ENCODE measurements at places on chromosomes 5 and 9. TPM values are rescaled to one million over a fixed set of nuclear protein-coding genes. Genes with fewer than 3 reads are reported as not detected.

Gene RFK
- 20.9 TPM for total RNA-seq

Gene CCL27
- total RNA-seq = not detected

Gene CCDC192
- not detected for total RNA-seq

Gene OCLN
- 0.43 TPM for total RNA-seq

Gene DDX4
- not detected for total RNA-seq

Gene PLAC8L1
- not detected for total RNA-seq

Gene ATP10B
- not detected for total RNA-seq

Gene PCDHA5
- under 0.01 TPM for total RNA-seq

Gene ECSCR
- total RNA-seq = not detected

Gene CCDC183
- 0.32 TPM for total RNA-seq

Gene FOXB2
- total RNA-seq = not detected

Gene GABRG2
- total RNA-seq = under 0.01 TPM

Gene IRGM
- total RNA-seq = 0.32 TPM

Gene CNTFR
- total RNA-seq = not detected

Gene LCN9
- not detected for total RNA-seq

Gene NR6A1
- under 0.01 TPM for total RNA-seq

Gene GABBR2
- under 0.01 TPM for total RNA-seq

Gene EDIL3
- total RNA-seq = 108 TPM

Gene SLC6A18
- total RNA-seq = not detected

Gene KIF2A
- 69.1 TPM for total RNA-seq

Gene GPX8
- total RNA-seq = 133 TPM

Gene GLRA1
- total RNA-seq = not detected

Gene ATP6V0E1
- total RNA-seq = 177 TPM

Gene LIX1
- under 0.01 TPM for total RNA-seq

Gene TOMM5
- total RNA-seq = 140 TPM

Gene AGPAT2
- total RNA-seq = 31.5 TPM

Gene CTXN3
- not detected for total RNA-seq

Gene ARHGEF39
- 0.97 TPM for total RNA-seq

Gene TYRP1
- total RNA-seq = 0.43 TPM

Gene RACK1
- total RNA-seq = 3,800 TPM

Gene NUTM2G
- total RNA-seq = not detected

Gene TTC23L
- total RNA-seq = not detected

Gene RNF208
- total RNA-seq = not detected

Gene TERT
- not detected for total RNA-seq

Gene PFN3
- not detected for total RNA-seq

Gene ESM1
- total RNA-seq = under 0.01 TPM

Gene FOXD4L4
- total RNA-seq = not detected

Gene C5orf22
- total RNA-seq = 42.3 TPM

Gene FSTL4
- under 0.01 TPM for total RNA-seq

Gene ARHGEF37
- 0.64 TPM for total RNA-seq

Gene DIPK1B
- 0.43 TPM for total RNA-seq

Gene MTX3
- 13.2 TPM for total RNA-seq

Gene GABRB2
- under 0.01 TPM for total RNA-seq

Gene NR4A3
- total RNA-seq = under 0.01 TPM

Gene BARHL1
- total RNA-seq = not detected

Gene ZBTB34
- 6.9 TPM for total RNA-seq

Gene TRPM3
- under 0.01 TPM for total RNA-seq

Gene CD274
- 10.3 TPM for total RNA-seq

Gene PDCD1LG2
- total RNA-seq = 59.6 TPM

Gene ACTBL2
- total RNA-seq = 0.97 TPM

Gene KCNV2
- not detected for total RNA-seq

Gene PLK2
- 219 TPM for total RNA-seq

Gene HRCT1
- total RNA-seq = 0.97 TPM

Gene C5orf63
- 1.3 TPM for total RNA-seq
